ENCODE measurements at places on chromosomes 11 and 22.
A peak's percentile ranks its signal among the peaks of the same experiment; 100 is the strongest.

DNA sequence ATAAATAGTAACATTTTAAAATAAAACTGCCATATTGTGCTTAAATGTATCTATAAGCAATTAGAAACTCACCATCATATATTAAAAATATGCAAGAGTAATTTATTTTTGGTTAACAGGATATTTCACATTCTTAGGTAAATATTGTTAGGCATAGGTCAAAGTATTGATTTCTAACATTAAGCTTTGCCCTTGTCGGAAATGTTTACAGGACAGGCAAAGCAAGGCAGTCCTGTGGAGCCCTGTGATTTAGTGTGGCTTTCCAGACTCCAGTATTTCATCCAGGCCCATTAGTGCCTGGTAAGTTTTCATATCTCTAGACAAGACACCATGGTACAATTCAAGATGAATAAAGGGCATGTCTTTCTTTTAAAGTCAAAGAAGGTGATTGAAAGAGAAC is 114.9 kb upstream of the LARGE1 start:
- DNase-seq: no peak

GRCh38 chr11:107196732-107197131 is 178.5 kb upstream of the GUCY1A2 start:
- no peak for DNase-seq

DNA sequence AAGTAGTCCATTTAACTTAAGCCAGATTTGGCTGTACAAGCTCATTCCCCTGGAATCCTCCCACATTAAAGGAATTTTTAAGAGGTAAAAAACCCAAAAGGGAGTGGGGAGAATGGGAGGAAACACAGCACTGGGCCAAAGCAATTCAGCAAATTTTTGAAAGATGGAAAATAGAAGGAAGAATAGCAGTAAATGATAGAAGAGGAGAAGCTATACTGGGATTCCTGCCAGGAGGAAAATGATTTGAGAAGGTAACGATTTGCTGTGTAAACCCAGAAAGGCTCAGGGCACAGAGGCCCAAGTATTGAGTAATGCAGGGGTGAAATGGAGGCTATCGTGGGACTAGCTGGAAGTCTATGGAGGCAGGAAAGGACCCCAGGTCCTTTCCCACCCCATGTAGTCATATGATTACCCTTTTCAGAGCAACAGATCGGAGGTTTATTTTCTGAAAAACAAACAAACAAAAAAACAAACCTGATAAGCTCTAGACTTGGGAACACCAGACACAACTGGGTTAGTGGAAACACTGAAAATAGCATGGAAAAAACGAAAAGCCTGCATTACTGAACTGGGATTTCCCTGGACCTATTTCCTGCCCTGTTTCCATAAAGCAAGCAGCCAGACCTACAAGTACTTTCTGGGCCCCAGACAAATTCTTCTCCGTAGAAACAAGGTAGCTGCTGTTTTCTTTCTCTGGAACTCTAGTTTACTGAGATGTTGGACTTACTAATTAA is 140.0 kb downstream of the SWAP70 start:
- no peak for DNase-seq

- DNase-seq: peak; percentile 32
Observed at GRCh38 chr11:79493555-79494171, 52.8 kb upstream of the TENM4 start.

- no peak for DNase-seq
Observed at GRCh38 chr11:126411971-126412381, 56.5 kb downstream of the ST3GAL4 start.

DNA sequence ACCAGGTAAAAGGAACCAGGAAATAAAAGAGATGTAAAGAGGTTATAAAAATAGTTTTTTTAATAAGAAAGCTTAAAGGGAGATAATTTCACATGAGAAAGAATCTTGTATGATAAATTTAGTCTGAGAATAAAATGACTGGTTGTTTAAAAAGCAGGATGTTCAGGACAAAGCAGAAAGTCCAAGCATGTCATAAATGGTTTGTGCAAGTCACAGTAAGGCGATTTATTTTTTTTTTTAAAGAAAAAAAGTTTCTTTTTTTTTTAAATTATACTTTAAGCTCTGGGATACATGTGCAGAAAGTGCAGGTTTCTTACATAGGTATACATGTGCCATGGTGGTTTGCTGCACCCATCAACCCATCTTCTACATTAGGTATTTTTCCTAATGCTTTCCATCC is 30.8 kb downstream of the GLYATL2 start:
- DNase-seq: no peak

GRCh38 chr11:31799435-31800397 is 11.4 kb downstream of the PAX6 start:
- DNase-seq: no peak

GRCh38 chr11:130786586-130786985 is 129.7 kb downstream of the SNX19 start:
- DNase-seq: no peak

DNA sequence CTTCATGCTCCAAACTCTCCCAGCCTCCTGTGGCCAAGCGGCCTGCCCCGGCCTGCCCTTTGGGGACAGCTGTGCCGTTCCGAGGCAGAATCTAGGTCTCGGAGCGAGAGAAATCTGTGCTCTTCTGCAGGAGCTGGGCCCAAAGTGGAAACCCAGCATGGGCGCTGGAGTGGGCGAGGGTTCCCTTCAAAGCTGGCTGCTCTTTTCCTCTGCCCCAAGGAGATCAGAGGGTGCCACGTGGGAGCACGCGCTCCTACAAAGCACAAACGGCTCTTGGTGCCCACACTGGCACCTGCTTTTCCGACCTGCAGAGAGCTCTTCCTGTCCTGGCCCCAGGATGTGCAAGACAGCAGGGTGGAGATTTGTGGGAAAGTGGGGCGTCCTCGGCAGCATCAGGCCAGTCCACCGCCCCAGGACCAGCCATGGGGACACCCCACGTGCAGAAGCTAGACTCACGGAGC is 6.9 kb downstream of the OSBPL5 start:
- no peak for DNase-seq

GRCh38 chr11:40202589-40203270 is 1256.7 kb downstream of the LRRC4C start:
- DNase-seq: no peak

- DNase-seq: no peak
Observed at GRCh38 chr22:44685384-44686056, 16.5 kb upstream of the PRR5 start.

- DNase-seq: no peak
Observed at GRCh38 chr11:27120211-27120610, 79.6 kb downstream of the BBOX1 start.

- DNase-seq: no peak
Observed at GRCh38 chr11:6027501-6027900, 3.1 kb downstream of the OR56A1 start.

GRCh38 chr11:126426820-126427749 is 71.6 kb downstream of the ST3GAL4 start:
- DNase-seq: no peak

DNA sequence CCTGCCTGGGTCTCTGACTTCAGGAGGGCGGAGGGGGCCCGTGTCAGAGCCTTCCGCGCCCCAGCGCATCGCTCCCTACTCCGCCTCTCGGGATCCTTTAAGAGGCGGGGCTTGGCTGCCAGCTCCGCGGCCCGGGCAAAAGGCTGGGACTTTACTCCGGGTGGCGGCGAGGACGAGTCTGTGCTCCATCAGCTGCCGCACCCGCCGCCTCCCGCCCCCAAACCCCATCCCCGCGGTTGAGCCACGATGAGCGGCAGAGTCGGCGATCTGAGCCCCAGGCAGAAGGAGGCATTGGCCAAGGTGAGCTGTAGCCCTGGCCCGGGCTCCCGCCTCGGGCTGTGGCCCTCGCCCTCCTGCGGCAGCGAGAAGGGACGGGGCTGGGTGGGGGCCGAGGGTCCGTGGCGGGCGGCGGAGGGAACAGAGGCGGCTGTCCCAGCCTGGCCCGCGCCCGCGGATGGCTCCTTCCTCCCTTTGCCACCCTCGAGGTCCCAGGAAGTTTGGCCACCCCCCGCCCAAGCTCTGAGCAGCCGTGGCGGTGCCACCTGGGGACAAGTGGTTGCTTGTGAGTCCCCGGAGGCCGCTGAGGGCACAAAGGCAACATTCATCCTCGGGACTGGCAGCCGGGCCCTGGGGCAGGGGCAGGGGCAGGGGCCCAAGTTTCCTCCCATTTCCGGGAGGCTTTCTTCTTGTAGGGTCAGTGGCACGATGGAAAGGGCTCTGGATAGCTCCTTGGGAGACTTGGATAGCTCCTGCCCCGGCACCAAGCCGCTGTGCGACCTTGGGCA is at the start of gene SEC14L2:
TSS of gene SEC14L2 (plus strand) at position 148 of the 785 bp plus-strand sequence. CDS start at position 247, 99 bp downstream.
- peak; percentile 69 for DNase-seq

- no peak for DNase-seq
Observed at GRCh38 chr11:68372625-68373024, 60.2 kb downstream of the LRP5 start.

- no peak for DNase-seq
Observed at GRCh38 chr11:67299471-67300191, 3.7 kb upstream of the SSH3 start.

DNA sequence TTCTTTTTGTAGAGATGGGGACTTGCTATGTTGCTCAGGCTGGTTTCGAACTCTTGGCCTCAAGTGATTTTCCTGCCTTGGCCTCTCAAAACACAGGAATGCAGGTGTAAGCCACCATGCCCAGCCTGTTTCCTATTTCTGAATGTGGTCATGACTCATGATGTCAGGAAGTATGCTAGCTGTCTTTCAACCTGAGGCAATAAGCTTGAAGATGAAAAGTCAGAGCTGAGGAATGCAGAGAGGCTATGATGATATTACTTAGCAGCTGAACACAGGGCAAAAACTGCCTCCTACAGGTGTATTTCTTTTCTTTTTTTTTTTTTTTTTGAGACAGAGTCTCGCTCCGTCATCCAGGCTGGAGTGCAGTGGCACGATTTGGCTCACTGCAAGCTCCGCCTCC is 9.0 kb upstream of the NUCB2 start:
- no peak for DNase-seq

- DNase-seq: no peak
Observed at GRCh38 chr11:10666556-10667520, 26.7 kb downstream of the IRAG1 start.

DNA sequence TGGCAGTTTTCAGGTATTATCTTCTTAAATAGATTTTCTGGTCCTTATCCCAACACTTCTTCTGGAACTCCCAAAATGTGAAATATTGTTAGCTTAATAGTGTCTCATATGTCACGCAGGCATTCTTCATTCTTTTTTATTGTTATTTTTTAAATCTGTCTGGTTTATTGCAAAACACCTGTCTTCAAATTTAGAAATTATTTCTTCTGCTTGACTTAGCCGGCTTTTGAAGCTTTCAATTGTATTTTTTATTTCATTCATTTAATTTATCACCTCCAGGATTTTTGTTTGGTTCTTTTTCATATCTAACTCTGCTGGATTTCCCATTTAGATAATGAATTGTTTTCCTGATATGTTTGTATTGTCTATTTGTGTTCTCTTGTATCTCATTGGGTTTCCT is 49.9 kb downstream of the KCNQ1OT1 start:
- no peak for DNase-seq

DNA sequence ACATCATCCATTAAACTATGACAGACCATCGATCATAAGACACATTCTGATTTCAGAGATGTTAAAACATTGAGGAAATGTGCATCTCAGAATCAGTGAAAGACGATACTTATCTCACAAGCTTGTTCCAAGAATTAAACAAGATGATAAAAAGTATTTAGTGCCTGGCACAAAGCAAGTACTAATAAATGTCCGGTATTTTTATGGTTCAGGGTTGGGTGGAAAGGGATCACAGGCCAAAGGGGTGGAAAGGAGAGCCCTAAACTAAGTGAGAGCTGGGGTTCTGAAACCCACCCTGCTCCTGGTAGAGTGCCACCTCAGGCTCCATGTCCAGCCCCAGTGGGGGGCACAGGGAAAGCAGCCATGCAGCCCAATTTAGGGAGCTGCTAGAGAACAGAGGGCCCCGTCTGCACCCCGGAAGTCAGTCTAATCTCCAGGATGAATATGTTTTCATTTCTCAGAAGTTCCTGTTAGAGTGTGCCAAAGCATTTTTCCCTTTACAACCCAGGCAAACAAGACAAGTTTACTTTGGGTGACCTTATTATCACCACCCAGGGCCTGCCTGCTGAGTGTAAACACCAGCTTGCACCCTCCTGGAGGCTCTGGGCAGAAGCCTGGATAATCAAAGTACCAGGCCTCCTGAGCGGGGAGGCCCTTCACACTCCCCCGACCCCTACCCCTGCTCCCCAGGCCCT is 3.8 kb upstream of the CREB3L1 start:
- DNase-seq: no peak
